ENCODE measurements at places on chromosomes 11 and 22.

DNA sequence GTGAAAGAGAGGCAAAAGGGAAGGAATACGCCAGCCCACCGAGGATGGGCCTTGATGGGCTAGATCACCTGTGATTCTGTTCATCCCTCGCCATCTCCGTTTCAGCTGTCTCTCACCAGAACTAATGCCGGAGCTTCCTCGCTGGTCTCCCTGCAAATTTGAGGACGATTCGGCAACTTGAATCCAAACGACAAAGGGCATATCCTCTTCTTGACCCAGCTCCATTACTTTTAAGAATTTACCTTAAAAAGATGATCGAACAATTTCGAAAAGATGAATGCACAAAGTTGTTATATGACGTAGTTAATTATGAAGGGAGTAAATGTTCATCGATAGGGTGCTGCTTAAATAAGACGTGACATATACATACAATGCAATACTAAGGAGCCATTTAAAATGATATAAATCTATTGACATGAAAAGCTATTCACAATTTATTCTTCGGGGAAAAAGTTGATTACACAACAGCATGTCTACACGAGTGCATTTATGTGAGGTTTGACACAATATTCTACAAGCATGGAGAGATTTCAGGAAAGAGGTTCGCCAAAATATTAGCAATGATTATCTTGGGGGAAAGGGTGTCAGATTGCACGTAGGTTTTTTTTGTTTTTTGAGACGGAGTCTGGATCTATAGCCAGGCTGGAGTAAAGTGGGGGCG lies 937 bp upstream of the FAM168A start:
- no peak for DNase-seq

DNA sequence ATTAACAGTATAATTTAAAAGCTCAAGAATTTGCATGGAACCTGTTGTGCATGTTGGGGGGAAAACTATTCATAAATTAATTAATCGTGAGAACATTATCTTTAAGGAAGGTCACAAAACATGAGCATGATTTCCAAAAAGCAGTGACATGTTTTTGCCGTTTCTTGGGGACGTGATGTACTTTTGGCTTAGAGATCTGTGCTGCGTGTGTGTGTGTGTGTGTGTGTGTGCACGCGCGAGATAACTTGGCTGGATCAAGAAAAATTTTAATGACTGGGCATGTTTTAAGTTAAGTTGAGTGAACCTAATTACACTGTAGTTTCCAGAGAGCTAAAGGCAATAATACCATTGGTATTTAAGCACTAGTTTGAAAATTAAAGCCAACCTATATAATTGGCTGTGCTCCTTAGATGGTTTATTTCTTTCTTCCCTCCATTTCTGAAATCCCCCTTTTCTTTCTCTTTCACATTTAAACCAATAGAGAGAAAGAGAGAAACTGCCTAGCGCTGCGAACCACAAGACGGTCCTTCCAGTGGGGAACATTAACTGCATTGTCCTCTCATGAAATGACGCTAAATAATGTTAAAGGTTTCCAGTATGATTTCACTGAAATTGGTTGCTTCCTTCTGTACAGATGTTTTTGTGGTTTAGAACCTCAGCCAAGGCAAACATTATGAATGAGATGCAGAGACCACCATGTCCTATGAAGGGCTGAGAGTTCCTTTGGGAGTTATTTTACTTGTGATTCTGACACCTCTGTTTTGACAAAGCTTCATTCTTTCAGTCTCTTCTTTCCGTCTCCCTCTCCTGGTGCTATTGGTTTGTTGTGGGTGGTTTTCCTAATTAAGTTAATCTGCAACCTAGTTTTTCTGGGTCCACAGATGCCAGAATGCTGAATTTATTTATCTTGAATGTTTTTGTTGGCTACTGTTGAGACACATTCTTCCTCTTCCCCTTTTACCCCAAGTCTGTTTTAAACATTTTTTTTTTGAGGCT lies 51.7 kb downstream of the ZBTB16 start:
- no peak for DNase-seq

GRCh38 chr11:77095551-77096490 lies 6.8 kb upstream of the OMP start:
- DNase-seq = no peak

- no peak for DNase-seq
Measured at GRCh38 chr11:13535819-13536218, 40.0 kb upstream of the PTH start.

- no peak for DNase-seq
Measured at GRCh38 chr11:14546672-14547071, 26.5 kb upstream of the PSMA1 start.

GRCh38 chr11:81959341-81959740 lies 774.3 kb downstream of the FAM181B start:
- DNase-seq = no peak

GRCh38 chr22:24824915-24825314 lies 18.9 kb downstream of the SGSM1 start:
- DNase-seq = no peak

DNA sequence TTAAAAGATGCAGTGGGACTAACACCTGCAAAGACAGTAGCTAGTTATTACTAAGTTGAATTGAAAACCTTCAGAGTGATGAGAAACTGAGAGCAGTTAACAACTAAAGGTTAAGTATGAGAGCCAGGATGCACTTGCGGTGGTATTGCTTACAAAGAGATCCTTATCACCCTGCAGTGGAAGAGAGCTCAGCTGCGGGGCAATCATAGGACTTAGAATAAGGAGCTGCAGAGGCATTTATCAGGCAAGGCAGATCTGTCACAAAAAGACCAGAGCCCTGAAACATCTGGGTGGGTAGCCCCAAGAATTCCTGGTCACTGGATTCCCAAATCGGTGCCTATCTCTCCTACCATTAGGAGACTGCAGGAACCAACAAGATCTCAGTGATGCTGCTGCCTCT lies 34.3 kb upstream of the CFAP300 start:
- DNase-seq = no peak

DNA sequence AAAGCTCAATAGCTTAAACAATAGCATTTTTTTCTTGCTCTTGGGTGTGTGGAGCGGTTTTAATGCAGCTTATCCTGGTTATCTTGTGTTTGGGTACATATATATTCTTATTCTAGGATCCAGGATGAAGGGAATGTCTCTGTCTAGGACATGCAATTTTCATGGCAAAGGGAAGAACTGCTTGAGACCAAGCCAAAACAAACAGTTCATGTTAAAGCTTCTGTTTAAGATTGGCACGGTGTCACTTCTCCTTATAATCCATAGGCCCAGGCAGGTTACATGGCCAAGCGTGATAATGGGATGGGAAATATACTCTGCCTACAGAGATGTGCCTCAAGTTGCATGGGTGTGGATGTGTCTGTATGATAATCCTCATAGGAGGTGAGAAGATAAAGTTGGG lies 177.1 kb upstream of the PGR start:
- no peak for DNase-seq

GRCh38 chr11:1706634-1707400 lies 9.8 kb downstream of the KRTAP5-6 start:
- DNase-seq = no peak

GRCh38 chr22:42366806-42367581 lies 65.2 kb downstream of the NFAM1 start:
- no peak for DNase-seq

DNA sequence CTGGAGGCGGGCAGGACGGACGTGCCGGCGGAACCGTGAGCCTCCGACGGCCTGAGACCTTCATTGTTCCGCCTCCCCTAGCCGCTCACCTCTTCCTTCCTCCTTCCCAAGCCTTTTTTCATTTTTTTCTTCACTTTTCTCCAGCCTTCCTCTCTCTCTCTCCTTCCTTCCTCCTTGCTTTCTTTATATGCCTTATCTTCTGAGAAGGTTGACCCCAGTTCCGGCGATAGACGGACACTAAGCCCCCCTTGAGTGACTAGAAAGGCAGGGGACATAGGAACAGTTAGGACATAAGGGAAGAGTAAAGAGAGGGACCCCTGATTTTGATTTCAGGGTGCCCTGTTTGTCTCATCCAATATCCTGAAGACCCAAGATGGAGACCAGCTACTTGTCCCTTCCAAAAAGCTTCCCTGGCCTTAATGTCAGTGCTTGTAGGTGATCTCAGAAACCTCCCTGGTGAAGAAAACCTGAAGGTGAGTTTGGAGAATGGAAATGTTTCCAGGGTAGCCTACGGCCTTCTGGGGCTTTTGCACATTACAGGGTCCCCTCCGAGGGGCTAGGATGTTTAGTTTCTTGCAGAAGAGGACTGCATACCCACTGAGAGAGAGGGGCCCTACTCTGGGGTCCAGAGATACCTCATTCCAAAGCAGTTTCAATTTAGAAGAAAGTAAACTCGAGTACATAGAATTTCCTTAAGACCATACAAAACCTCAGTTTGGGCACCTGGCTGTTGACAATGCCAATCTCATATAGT lies 3.5 kb downstream of the ADM start:
- no peak for DNase-seq

- DNase-seq = no peak
Measured at GRCh38 chr11:93741882-93742226, 382 bp downstream of the C11orf54 start.

- DNase-seq = peak; percentile 10
Measured at GRCh38 chr22:46421267-46421666, 85.8 kb downstream of the TRMU start.

DNA sequence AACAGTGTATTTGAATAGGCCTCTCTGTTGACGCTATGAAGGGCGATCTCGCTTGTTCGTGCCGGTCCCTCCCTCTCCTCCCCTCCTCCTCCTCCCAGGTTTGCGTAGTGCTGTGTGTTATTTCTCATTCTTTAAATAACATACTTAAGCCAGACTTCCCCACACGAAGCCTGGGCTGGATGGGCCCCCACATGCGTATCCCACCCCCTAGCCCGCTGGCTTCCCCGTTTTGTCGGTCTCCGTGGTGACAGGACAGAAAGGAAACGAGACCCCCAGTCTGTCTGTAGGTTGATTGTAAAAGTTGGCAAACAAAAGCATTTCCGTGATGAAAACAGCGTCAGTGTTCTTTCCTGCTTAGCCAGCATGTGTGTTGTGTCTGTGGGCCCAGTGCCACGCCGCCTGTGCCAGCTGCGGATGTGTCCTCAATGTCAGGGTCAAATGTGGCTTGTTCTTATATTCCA lies 27.3 kb downstream of the FAM118A start:
- DNase-seq = no peak

GRCh38 chr22:38613588-38613987 lies 42.6 kb downstream of the FAM227A start:
- DNase-seq = no peak

DNA sequence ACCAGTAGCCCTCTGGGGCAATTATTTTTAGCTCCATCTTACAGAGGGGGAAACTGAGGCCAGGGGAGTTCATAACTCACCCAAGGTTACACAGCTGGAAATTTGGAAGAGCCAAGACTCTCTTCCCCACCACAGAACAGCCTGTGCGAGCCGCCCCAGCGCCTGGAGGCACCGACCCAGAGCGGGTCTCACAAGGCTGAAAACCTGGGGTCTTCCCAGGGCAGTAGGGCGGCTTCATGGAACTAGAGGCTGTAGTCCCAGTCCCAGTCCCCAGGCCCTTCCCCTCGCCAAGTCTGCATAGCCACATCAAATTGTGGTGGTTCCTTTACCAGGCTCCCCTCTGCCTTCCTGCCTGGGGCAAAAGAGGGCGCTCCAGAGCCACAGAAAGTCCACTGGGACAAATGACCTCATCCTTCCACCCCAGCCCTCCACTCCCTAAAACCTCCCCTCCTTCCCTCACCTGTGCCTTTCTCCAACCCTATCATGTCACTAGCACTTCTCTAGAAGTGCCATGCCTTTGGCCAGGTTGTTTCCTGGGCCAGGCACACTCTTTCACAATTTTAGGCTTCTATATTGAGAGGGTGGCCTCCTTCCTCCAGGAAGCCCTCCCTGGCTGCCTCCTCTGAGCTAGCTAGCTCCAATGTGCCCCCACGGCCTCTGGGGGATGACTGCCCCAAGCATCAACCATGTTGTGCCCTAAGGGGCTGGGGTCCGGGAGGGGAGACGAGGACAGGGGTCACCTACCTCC lies 15.2 kb upstream of the CDC42EP1 start:
- DNase-seq = peak; percentile 49

- DNase-seq = no peak
Measured at GRCh38 chr22:35887296-35887875, 141.2 kb downstream of the RBFOX2 start.

DNA sequence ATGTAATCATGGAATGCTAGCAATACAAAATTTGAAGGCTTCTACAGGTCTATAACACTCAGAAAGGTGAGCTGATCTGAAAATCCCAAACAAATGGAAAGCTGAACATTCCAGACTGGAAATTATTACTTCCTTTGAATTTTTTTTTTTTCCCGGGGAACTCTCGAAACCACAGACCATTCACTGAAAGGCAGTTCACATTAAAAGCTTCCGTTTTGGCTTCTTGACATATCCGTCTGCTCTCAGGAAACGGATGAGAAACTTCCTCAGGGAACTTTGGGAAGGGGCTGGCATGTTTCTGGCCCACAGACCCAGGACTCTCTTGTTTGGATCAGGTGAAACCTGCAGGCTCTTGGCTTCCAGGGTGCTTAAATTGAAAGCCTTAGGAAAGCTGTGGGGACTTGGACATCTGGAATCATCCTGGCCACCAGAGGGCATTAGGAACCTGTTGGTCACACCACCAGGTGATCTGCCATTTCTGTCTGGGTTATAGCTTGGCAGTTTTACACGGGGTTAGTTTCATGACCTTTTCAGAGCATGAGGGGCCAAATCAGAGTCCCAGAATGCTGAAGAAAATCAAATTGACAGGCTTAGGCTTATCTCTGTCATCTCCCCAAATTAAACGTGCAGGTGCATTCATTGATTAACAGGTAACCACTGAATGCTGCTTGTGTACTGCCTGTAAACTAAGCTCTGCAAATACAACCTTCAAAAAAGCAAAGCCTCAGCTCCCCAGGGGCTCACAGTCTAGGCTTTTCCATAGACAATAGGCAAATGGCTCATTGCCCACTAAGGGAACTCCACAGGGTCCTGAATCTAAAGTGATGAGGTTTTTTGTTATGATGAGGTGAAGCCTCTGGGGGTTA lies 22.7 kb upstream of the GRAMD1B start:
- DNase-seq = peak; percentile 27

DNA sequence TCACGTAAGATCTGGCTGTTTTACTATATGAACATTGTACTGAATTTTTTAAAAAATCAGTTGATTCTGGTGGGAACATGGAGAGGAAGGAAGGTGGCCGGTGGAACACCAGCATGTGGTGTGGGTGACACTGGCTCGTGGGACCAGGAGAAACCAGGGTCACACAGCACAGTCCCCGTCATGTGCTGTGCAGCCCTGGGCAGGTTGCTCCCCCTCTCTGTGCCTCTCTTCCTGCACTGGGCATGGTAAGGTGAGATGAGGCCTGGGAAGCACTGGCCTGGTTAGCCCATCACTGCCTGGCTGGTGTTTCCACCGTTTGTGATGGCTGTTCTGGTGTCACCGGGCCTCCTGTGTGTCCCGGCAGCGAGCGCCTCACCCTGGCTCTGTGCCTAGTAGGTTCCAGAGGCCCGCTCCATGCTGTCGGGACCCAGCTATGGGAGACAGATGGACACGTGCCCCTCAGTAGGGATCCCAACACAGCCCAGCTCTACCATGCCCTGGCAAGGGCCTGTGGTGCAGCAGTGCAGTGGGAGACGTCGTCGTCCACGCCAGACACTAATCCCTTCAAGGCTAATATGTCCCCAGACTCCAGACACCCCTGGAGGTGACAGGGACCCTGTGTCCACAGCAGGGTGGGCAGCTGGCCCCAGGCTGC lies 88.2 kb upstream of the LINC01488 start:
- no peak for DNase-seq

- DNase-seq = no peak
Measured at GRCh38 chr11:129146191-129146590, 45.9 kb downstream of the ARHGAP32 start.

All from stimulated activated CD8-positive, alpha-beta memory T cell treated with anti-CD3 and anti-CD28 coated beads, Interleukin-2, amount 100 ng/mL, for 48 hours (primary cell).